ENCODE measurements at places on chromosomes 12 and 14.

- no peak for DNase-seq
Measured at GRCh38 chr14:99675951-99676350, 8.1 kb upstream of the CYP46A1 start.

GRCh38 chr12:89372584-89373370 lies 20.5 kb upstream of the DUSP6 start:
- no peak for DNase-seq

DNA sequence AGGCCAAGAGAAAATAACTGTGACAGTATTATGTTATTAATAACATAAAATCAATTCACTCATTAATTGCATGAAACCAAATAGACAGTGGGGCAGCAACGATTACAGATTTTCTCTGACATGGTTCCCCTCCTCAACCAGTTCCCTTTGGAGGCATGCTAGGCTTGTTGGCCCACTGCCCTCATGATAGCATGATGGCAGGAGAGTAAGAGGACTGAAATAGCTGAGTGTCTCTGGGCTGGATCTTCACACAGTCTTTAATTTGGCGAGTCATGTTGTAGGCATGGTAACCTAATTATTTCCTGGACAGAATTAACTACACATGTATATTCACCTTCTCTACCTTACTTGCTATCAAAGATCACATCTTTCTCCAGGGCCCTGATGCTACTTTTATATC lies 266.2 kb upstream of the PELI2 start:
- no peak for DNase-seq

- no peak for DNase-seq
Measured at GRCh38 chr12:105922670-105923102, 216.1 kb downstream of the NUAK1 start.

DNA sequence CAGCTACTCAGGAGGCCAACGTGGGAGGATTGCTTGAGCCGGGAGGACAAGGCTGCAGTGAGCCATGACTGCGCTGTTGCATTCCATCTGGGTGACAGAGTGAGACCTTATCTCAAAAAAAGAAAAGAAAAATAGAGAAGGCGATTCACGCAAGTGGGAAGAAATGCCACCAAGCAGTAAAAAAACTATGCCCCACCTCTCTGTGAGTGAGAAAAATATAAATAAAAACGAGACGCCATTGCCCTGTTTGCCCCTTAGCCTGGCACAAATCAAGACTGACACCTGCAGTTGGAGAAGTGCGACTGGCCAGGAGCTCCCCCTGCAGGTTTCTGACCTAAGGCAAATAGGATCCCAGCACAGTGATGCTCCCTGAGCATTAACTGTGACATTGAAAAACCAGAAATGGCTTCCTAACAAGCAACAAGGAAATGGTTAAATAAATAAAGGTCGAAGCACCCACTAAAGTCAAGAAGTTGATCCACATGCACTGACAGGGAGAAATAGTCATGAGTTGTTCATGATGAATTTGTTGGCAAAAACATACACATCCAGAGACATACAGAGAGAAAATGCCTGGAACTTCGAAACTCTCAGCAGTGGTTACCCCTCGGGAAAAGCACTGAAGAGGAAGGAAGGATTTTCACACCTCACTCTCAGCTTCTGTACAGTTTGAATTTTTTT lies 21.1 kb downstream of the GSC start:
- DNase-seq = no peak

DNA sequence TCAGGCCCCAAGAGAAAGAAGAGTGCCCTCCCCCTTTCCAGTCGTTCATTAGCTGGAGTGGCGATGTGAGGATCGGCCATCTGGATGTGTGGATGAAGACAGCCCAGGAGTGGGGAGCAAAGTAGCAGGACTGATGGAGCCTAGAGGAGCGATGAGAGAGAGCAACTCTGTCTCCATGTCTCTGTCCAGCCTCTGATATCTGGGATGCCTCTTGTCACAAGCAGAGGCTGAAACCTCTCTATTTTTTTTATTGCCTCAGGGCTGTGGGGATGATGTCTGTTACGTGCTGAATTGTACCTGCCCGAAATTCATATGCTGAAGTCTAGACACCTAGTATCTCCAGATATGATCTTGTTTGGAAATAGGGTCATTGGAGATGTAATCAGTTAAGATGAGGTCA lies 2.7 kb downstream of the SERPINA11 start:
- DNase-seq = no peak

DNA sequence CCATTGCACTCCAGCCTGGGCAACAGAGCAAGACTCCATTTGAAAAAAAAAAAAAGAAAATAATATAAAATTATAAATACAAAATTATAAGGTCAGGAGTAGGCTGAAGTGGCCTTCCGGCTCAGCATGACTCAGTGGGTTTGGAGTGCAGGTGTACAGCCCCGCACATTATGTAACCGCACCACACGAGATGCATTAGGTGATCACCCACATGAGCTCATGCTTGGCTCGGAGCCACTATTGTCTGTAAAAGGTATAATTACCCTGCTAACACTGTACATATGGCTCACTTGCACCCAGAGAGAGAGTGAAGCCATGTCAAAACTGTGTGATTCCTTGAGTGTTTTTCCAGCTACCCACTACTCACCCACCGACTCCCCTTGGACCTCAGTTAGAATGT lies 557.0 kb downstream of the SLC6A15 start:
- no peak for DNase-seq

GRCh38 chr12:75481013-75481705 lies 604 bp downstream of the GLIPR1 start:
- DNase-seq = no peak

DNA sequence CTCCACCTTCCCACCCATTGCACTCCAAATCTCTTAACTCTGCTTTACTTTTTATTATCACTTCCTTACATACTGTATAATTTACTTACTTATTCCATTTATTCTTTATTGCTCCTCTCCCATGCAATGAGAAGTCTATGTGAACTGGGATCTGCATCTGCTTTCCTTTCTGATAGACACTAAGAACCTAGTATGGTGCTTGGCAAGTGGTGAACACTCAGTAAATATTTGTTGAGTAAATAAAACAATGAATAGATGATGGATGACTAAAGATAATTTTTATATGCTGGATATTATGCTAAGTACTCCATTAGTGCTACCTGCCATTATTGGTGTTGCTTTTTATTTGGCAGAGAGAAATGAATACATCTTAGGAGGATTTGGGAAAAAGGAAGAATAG lies 151.0 kb downstream of the TPH2 start:
- DNase-seq = no peak

DNA sequence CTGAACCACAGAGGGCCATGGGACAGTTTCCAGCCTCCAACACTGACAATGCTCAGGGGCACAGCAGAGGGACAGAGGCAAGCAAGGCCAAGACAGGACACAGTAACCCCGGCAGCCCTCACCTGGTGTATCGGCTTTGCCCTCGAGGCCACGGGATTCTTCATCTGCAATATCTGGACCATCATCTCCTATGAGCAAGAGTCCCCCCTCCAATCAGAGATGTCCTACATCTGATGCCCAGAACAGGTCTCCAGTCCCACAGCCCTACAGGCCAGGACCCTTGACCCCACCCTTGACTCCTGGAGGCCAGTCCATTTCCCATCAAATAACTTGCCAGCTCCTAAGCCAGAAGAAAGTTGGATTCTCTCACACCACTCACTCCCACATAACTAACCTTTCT lies 17.4 kb downstream of the KMT2D start:
- DNase-seq = no peak

DNA sequence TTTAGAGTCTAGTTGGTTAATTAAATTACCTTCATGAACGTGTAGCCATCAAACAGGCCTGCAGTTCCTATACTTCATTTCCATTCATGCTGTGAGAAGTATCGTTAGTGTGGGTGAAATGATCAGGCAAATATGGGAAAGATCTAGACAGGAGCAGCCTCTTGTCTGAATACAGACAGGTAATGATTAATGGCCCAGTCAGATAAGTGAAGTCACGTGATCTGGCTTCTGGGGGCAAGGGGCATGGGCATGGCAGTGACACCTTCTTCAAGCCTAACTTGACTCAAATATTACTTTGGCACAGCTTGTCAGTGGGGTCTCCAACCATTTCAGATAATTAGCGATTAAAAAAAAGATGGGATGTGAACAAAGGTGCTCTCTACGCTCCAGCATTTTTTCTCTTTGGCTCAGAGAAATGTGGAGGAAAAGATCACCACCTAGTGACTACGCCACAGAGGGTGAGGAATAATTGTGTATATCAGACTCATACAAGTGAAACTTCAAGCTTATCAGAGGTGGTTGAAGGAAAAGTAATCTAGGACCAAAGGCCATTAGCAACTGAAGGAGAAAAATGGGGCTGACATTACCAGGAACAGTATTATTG lies 17.8 kb downstream of the GUCY2C start:
- no peak for DNase-seq

DNA sequence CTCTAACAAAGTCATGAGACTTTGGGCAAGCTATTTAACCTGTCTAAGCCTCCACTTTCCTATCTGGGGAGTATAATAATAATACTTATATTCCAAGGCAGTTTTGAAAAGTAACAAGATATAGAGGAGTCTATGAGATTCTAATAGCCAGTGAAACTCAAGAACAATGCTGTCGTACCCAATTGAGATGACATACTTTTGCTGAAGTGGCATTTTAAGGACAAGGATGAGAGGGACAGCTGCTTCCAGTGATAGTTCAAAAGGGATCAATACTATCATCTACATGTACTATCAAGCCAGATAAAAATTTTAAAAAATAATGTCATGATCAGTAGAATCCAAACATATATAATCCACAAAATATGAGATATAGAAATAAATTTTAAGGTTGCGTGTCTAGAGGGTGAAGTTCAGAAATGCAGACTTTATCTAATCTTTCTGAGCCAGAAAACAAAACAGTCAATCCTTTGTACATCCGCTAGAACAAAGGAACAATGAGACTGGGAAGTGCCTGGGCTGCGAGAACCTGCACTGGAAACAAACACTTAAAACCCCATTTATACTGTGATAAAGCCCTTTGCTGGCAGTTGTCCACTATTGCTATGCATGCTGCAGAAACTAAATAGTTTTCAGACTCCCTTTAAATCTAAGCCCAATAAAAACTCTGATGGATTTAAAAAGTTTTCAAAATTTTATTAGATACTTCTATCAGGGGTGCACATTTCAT lies 38.6 kb downstream of the PTPRB start:
- no peak for DNase-seq

DNA sequence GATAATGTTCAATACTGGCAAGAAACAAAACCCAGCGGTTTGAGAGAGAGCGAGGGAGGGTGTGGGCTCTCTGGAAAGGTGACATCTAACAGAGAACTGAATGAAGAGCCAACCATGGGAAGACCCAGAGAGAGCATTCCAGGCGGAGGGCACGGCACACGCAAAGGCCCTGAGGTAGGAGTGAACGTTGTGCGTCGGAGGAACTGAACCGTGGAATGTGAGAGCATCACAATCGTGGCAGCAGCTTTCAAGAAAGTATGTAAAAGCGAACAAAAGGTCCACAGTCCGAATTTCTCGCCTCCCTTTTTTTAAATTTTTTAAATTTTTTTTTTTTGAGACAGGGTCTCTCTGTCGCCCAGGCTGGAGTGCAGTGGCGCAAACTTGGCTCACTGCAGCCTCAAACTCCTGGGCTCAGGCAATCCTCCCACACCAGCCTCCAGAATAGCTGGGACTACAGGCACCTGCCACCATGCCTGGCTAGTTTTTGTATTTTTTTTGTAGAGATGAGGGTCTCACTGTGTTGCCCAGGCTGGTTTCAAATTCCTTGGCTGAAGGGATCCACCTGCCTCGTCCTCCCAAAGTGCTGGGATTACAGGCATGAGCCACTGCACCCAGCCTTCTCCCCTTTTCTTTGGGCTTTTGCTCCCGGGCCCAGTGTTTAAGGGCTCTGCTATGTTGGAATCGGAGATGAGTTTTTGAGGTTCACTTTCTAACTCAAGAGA lies 15.3 kb upstream of the SCARB1 start:
- no peak for DNase-seq

GRCh38 chr14:99616832-99617800 lies 13.1 kb upstream of the CCDC85C start:
- DNase-seq = no peak

DNA sequence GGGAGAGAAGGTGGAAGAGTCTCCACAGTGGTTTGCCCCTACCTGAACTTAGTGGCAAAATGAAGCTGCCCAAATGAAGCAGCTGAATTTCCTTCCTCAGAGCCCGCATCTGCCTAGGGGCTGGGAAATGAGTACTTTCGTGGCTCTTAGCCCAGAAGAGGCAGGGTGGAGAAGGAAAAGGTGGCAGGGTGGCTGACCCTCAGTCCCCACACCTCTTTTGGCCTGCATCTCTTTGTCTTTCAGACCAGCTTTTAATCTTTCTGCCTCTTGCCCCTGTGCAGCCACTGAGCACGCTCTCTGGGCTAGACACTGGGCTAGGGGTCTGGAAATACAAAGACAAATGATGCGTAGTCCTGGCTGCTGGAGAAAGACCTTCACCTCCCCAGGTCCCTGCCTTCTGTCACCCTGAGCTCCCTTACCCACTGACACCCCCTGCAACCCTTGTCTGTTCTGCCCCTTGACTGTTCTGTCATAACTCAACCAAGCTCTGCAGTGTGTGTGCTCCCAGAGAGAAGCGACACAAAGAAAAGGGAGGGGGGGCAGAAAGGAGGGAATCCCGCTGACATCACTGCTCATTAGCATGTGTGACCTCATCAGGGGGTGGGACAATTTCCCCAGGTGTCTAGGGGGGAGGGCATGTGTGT lies 371 bp upstream of the REM2 start:
- no peak for DNase-seq

- DNase-seq = no peak
Measured at GRCh38 chr14:41663473-41663850, 56.8 kb downstream of the LRFN5 start.

- no peak for DNase-seq
Measured at GRCh38 chr12:6316921-6317692, 6.6 kb downstream of the PLEKHG6 start.

GRCh38 chr12:15052691-15053090 lies 79.8 kb downstream of the PDE6H start:
- DNase-seq = no peak

DNA sequence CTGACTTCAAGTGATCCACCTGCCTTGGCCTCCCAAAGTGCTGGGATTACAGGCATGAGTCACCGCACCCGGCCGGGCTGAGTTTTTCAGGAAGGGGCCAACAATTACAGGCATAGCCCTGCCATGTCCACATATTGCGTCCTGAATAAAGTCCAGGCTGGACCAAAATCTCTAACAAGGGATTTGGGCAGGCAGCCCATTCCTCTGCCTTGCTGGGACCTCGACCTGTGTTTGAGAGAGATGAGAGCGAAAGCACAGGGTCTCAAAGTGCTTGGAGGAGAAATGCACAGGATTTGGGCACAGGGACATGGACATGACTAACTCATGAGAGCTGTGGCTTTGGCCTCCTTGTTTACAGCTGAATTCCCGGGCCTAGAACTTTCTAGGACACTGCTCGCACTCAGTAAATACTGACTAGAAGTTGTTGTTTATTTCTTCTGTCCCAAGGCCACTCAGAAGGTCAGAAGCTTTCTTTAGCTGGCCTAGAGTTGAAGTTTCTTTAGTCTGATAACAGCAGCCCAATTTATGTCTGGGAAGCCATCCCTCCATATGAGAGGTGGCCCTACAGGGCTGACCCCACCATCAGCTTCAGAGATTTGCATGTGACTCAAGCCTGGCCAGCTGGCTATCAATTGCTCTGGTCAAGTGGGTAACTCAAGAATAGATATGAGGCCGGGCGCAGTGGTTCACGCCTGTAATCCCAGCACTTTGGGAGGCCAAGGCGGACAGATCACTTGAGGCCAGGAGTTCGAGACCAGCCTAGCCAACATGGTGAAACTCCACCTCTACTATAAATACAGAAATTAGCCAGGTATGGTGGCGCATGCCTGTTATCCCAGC lies 11.7 kb downstream of the CAMKK2 start:
- no peak for DNase-seq

Data from hematopoietic multipotent progenitor cell treated with erythropoietin and hydrocortisone succinate and interleukin-3 and kit ligand, for 15 days (in vitro differentiated cells).